ENCODE measurements at places on chromosomes 6 and 20.

DNA sequence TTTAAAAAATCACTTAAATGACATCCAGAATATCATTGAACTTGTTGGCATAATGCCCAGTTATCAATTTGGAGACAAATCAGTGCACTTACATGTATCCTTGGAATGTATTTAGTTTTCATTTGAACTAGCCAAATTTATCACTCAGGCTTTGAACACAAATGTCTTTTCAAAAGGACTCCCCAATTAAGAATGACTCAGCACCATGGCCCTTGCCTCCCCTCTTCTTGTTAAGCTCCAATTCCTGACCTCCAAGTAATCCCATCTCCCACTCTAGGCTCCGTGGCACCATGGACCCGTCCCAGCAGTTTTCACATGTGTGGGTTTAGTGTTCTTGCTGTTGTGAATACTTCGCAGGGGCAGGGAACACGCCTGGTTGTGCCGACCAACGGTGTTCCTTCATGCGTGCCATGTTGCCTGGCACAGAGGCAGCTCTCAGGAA is 2.7 kb downstream of the AKAP12 start:
- DNase-seq: no peak

GRCh38 chr6:162468326-162468725 is 259.2 kb downstream of the PRKN start:
- DNase-seq: no peak

- no peak for DNase-seq
These were observed 416.6 kb downstream of the DHX35 start for GRCh38 chr20:39378776-39379175.

DNA sequence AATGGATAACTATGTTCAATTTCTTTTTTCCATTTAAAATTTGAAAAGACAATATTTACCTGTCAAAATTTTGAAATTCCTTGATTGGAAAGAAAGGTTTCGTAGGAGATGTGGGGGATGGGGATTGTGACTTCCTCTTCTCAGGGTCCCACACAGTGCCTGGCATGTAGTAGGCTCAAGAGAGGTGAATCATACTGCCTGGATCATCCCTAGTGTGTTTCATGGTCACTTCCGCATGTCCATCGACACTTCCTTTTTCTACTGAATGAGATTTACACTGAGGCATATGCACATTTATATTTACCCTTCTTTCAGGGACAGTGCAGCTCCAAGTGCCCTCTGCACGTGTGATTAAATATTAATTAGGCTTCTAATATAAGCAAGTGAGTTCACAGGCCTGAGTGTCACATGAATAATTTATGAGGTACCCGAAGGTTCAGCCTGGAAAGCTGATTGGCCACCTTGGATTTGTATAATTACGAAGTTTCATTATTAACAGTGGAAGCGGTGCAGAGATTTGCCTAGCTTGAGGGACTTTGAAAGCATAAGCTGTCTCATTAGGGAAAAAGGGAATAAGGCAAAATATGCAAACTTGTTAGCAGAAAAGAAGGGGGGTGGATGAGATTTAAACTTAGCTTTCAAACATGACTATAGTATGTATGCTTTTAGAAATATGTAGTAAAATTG is 177.5 kb upstream of the MMS22L start:
- no peak for DNase-seq

DNA sequence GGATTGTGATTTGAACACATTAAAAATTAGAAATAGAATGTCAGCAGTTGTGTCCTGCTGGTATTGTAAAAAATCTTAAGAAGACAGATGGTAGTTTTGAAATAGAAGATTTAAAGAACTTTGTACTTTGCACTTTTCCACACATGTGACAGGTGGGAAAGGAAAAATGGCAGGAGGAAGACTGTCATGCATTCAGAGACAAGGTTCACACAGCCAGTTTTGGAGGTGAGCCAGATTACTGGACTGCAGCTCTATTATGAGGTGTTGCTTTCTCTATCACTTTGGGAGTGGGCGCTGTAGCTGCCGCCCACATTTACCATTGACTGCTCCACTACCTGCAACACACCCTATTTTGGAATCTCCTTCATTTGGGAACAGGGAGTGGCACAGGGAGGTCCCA is 12.1 kb upstream of the NDUFAF4 start:
- no peak for DNase-seq

DNA sequence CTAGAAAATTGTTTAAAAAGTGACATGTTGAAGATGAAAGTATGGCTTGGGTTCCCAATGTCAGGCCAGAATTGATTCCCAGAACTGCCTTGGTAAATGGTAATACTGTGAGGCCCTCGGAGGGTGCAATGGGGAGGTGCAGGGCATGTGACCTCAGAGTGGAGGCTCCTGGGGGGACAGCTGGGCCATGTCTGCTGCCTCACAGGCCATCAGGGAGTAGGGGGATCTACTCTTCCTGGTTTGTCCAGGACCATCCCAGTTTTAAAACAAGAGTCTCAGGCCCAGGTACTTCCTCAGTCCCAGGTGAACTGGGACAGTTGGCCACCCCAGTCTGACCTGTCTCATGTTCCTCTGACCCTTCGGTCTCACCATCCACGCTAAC is 55.3 kb upstream of the SNX9 start:
- DNase-seq: no peak

DNA sequence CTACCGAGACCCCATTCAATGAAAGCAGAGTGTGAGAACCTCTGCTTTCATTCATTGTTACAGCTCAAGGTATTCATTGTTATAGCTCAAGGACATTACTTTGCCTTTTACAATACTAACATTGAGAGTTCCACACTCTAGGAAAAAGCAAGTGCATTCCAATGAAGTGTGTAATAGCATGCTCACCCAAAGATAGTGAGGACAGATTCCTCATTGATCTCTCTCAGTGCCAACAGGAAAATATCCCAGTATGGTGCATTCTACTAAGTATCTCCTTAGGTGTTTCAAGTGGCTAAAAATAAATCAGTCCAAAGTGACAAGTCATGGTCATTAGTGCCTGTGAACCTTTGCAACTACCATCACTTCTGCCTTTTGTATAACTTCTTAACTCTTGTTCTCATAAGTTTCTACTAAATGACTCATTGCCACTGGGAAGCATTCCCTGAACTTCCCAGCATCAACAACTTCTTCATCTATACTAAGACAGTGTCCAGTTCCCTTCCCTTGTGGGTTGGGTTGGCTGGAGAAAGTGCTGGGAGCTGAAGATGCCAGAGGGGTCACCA is 140.7 kb upstream of the STXBP5 start:
- DNase-seq: no peak

GRCh38 chr6:56694002-56694401 is 51.3 kb upstream of the DST start:
- no peak for DNase-seq

GRCh38 chr6:93417421-93418013 is 1.8 kb downstream of the EPHA7 start:
- no peak for DNase-seq

GRCh38 chr20:36773107-36773596 is 411 bp downstream of the DSN1 start:
- DNase-seq: no peak

DNA sequence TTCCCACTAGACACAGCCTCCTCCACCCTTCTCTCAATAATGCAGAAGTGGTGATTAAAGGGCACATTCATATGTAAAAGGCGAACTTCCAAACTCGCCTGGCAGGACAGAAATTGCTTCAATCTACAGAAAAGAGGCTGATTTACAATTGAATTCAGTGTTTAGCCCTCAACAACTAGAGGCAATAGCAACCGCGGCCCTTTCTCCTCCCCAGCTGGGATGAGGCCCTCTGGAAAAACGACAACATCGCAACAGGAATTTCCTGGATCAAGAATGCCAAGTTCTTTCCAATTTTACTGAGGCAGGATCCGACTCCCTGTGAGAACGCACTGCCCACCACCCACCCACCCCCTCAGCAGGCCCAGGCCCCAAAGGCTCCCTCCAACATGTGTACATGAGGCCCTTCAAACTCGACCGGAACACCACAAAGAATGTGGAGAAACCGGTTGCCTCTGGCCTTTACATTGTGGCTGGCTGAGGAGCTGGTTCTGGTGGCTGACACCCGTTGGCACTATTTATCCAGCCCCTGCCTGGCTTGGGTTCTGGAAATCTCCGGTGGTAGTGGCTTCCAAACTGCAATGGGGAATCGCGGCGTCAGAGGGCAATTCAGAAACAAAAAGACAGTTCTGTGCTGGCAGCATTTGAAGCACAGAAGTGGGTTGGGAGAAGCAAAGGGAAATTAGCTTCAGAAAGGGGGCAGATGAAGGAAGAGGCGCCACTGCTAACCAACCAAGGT is 36.8 kb downstream of the ZMYND8 start:
- no peak for DNase-seq

GRCh38 chr20:16100111-16100510 is 473.1 kb downstream of the KIF16B start:
- no peak for DNase-seq

- DNase-seq: no peak
These were observed 194.2 kb downstream of the TBXT start for GRCh38 chr6:165973473-165973872.

DNA sequence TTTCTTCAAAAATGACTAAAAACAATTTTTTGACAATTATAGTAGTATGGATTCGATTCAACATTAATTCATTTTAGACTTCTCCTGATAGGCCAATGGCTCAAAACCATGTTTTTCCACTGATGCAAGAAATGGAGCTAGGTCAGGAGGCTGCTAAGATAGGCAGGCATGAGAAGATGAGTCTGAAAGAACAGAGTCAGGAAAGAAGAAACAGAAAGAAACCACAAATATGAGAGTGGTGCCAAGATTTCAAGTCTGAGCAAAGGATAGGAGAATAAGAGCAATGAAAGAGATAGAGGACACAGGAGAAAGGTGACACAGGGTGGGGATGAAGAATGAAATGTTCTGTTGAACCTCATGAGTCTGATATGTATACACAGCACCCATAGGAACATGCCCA is 112.2 kb downstream of the TASP1 start:
- no peak for DNase-seq

DNA sequence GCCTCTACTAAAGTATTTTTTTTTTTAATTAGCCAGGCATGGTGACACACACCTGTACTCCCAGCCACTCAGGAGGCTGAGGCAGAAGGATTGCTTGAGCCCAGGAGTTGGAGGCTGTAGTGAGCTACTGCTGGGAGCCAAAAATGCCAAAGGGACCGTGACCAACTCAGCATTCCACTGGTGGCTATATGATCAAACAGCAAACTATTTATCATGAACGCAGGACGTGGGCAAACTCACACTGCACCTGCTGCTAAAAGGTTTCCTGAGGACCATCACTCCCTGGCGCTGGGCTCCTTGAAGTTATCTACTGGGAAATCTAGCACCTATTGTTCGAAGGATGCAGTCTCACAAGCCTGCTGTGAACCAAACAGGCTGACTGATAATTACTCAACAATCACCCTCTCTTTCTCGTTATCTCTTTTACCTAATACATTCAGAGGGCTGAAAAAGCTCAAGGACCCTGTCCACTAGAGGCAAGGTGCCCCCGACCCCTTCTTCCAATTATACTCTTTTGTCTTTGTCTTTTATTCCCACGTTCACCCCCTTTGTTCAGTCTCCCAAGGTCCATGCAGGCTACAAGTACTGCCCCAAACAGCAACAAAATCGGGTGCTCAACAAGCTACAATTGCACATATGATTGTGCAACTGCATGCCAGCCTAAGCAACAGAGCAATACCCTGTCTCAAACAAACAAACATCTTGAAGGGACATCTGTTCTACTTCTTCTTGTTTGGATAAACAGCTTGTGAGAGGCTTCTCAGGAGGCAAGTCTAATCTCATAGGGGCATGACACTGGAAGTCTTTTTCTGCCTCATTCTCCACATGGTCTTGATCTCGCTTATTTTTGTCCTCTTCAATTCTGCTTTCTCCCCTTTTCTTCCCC is 47.7 kb upstream of the PLN start:
- no peak for DNase-seq

DNA sequence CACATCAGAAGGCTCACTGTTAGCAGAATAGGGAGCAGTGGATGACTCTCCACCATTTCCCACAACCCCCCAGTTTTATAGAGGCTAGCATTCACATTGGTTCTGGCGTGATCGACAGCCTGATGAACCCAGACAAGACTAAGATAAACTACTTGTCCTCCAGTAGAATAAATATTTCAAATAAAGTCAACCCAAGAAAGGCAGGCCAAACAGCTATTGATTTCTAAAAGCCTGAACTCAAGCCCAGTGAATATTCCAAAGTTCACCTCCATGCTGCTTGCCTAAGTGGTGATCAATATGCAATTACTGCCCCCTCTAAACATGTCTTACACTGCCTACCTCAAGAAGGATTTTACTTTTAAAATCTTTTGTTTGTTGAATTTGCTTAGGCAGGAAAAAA is 104.5 kb downstream of the CTNNBL1 start:
- no peak for DNase-seq

- DNase-seq: no peak
These were observed 541 bp downstream of the CDC25B start for GRCh38 chr20:3796477-3797225.

DNA sequence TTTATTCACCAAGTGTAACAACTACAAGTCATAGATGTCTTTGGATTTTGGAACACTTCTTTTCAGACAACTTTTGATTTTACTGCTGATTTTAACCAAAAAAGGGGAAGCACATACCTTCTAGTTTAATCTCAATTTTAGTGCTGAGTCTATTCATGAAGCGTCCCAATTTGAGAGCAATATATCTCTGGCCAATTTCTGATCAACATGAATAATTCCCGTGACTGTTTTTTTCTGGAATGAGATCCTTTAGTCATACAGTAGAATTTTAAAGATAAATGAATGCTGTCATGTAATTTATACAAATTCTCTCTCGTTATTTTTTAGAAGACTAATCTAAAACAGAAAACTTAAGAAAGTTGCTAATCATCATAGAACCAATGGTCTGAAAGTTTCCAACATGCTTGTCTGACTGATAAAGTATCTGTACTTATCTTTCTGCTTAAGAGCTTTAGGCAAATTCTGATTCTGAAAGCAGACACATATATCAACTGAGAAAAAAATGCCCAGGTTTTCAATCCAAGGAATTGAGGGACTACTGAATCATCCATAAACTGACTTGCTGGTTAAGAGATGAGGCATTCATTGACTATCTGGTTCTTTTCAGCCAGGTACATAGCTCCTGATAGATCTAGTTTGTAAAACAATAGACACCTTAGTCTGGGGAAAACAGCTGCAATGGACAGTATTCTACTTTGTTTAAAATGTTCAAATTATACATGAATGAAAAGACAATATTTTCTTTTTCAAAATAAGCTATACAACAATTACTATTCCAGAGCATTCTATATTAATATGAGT is 657.5 kb downstream of the RFPL4B start:
- DNase-seq: no peak

- no peak for DNase-seq
These were observed 118.1 kb downstream of the EYA4 start for GRCh38 chr6:133359256-133359655.

All from effector memory CD4-positive, alpha-beta T cell (primary cell).